COLO829 (cell line): ENCODE measurements at places on chromosomes 6 and 20.

DNA sequence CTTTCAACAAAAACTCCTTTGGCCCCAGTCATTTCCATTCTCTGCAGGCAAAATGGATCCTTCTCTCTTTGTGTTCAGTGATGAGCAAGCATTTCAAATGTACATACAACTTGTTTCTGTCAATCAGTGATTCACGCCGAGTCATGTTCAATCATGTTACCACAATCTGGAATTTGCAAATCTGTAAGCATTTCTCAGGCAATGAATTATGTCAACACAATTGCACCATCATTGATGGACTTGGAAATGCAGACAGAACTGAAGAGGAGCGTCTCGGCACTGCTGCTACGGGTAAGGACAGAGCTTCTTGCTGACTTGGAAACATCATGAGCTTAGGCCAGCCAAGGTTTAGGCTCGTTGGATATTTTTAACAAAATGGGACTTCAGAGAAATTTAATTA, 132.8 kb upstream of the AGPAT4 start:
- peak; percentile 54 for DNase-seq

DNA sequence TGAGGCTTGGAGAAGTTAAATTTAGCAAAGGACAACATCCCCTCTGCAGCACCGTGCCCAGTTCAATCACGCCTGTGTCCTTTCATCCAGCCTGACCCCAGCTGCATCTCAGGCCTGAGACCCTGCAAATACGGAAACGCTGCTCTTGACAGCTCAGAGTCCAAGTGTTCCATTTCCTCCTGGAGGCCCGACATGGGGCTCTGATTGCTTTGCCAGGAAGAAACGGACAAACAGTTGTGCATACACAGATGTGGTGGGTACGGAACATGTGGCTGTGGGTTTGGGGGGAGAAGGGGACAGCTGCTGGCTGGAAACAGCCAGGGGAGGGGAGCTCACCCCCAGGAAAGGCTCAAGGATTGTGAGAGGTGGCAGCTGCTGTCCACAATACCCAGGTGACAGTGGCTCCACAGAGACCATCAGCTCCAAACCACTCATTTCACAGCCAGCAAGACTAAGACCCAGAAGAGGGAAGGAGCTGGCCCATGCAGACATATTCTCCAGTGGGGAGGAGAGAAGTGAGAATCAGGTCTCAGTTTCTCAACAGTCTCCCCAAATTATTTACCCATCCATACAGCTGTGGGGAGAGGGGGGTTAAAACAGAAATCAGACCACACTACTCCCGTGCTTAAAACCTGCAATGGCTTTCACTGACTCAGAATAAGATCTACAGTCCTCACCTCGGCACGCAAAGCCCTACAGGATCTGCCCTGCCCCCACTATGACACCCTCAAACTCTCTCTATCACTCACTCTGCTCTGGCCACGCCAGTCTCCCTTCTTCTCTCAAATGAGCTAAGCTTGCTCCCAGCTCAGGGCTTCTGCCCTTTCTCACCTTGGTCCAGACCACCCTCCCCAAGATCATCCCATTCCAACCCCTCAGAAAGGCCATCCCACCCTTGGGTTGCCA, 89.1 kb downstream of the PREX1 start:
- no peak for DNase-seq

DNA sequence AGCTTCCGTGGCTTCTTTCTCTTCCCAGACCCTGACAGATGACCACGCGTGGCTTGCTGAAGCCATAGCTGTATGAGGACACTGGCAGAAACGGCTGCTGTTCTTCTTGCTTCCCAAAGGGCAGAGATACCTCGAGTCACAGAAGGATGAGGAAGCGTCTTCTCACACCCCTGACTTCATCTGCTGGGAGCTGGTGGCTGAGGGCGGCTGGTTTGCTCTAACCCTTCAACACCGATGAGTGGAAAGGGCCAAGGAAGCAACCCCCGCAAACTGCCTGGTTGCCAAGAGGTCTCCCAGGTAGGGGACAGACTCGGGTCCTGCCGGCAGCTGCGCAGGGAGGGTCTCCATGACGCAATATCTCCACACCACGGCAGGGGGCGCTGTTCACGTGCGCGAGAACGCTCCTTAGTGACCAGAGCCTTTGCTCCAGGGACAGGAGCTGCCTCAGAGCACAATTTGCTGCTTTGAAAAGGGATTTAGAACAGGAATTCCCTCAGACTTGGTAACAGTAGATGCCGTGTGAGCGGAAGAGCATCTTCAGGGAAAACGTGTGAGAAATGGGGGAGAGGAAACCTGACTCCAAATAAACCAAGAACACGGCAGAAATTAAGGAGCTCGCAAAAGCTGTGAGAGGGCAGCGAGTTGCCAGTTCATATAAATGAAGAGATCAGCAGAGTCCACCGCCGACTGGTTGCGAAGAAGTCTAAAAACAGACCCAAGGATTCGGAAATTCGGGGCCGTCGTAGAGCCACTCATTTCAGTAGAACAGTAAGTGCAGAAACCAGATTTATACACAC, 80.2 kb downstream of the ERMARD start:
- peak; percentile 42 for DNase-seq

DNA sequence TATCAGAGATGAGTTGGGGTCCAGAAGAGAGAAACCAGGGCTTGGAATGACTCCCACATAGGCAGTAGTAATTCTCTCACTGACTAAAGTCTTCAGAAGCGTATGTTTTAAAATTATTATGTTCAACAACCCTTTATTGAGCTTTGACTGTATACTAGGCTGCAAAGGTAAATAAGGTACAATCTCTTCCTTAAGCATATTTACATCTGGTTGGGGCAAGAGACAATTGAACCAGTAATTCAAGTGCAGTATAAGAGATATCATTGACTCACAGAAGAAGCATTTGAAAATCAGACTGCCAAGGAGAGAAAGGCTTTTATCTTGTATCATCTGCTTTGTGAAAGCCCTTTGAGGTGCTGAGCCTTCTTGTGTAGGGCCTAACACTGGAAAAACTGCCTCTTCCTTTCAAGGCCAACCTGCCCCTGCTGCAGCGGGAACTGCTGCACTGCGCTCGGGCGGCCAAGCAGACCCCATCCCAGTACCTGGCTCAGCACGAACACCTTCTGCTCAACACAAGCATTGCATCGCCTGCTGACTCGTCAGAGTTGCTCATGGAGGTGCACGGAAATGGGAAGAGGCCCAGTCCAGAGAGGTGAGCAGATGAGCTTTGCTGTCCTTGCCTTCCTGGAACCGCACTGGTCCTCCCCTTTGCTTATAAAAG, 39.3 kb upstream of the C20orf144 start:
- DNase-seq = no peak

GRCh38 chr6:22751223-22751622, 181.9 kb downstream of the HDGFL1 start:
- DNase-seq = no peak

DNA sequence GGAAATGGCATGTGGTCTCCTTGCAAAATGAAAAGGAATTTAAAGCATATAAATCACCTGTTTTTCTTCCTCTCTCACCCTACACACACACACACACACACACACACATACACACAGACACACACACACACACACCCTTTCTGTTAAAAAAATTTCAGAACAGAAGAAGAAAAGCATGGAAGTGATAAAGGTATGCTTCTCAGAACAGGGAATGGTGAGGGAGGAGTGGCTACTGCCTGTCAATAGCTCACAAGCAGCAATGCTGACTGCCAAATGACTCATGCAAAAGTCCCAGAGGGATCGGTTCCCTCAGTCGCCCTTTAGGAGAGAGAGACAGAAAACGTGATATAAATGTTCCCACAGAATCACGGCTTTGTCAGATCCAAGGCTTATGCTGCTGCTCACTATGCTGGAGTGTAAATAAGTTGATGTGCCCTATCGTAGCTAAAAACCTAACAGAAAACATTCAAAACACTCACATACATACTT, 102.6 kb downstream of the IBTK start:
- peak; percentile 77 for DNase-seq

DNA sequence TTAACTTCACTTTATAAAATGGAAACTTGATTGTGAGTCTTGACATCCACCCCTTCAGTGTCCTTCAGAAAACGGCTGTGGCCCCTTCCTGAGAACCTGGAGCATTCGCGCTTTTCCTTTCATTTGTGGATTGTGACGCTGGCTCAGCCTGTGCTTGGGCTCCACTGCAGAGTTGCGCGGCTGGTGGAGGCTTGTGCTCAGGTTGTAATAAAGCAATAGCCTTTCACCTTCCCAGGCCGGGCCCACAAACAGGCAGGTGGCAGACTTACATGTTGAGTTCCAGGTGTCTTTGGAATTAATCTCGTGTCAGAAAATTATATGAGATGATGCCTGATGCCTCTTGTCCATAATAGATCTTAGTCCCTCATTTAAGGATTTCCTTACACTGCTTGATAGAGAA, 199.9 kb downstream of the CDH4 start:
- no peak for DNase-seq

- no peak for DNase-seq
Measured at GRCh38 chr20:25280051-25280573, 32.2 kb downstream of the PYGB start.

GRCh38 chr6:89346433-89346832, 6.1 kb downstream of the UBE2J1 start:
- no peak for DNase-seq

GRCh38 chr6:81589465-81590313, 162.8 kb downstream of the TENT5A start:
- no peak for DNase-seq

DNA sequence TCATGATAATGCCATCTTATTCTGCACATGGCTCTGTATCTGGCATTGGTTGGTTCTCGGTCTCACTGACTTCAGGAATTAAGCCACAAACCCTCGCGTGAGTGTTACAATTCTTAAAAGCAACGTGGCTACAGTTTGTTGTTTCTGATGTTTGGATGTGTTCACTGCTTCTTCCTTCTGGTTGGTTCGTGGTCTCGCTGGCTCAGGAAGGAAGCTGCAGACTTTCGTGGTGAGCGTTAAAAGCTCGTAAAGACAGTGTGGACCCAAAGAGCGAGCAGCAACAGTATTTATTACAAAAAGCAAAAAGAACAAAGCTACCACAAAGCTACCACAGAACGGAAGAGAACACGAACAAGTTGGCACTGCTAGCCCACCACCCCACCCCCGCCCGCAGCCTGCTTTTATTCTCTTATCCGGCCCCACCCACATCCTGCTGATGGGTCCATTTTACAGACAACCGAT, 51.1 kb downstream of the MYLIP start:
- DNase-seq = no peak

DNA sequence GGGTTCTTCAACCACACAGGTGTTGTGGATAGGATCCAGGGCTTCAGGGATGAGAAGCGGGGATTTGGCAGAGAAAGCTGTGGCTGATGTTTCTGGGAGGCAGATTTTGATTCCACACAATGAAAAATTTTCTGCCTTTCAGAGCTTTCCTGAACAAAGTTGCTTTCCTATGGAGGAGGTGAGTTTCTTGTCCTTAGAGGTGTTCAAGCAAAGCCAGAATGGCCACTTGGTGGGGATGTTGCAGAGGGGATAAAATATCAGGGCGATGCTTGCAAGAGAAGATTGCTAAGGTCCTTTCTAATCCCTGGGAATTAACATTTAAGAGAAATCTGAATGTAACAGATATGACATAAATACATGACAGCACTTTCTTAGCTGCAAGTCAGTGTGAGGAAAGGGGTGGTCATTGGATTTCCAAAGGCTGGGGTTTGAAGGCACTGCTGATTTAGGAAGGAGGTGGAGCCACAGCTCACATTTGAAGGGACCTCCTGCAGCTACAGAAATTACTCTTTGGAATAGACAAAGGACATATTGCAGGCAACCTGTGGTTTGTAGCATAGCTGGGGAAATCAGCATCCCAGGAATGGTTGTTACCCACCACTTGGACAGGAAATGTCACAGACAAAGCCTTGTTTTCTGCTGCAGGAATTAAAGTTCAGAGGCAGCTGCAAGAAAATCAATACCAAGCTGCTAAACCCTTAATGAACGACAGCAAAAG, 271.1 kb upstream of the CHD6 start:
- no peak for DNase-seq
